CD4-positive, alpha-beta T cell (primary cell): ENCODE measurements at places on chromosomes 7 and 10.

DNA sequence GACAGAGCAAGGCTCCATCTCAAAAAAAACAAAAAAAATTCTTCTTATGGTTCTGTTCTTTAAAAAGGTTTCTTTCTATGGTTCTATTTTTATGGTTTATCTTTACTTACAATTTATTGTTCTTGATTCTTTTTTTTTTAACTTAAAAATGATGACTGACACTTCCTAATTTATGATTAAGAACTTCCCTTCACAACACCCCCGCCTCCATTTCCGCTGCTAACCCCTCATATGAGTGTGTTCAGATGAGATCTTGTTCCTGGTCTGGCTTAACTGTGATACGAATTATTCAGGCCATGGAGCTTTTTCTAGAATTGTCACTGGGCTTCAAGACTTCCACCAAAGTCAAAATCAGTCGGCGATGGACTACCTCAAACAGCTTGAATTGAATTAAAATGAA, 33.9 kb downstream of the PTER start:
- no peak for DNase-seq

DNA sequence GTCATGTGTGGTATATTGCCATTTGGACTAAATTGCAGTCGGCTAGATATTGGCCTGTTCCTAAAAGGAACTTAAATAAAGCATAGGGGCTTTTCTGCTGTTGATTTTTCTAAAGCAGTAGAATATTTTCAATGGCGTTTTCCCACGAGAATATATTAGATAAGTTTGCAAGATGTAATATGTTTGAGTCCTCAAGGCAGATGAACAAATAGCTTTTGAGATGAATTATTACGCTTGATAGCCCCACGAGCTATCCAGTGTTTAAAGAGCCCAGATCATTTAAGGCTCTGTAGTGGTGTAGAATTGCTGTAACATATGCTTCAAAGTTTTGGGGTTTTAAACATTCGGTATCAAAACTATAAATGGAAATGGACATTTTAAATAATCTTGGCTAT, 2.9 kb downstream of the CELF2 start:
- DNase-seq: no peak

- DNase-seq: no peak
These were observed 28.5 kb downstream of the HYCC1 start for GRCh38 chr7:22985436-22985835.

DNA sequence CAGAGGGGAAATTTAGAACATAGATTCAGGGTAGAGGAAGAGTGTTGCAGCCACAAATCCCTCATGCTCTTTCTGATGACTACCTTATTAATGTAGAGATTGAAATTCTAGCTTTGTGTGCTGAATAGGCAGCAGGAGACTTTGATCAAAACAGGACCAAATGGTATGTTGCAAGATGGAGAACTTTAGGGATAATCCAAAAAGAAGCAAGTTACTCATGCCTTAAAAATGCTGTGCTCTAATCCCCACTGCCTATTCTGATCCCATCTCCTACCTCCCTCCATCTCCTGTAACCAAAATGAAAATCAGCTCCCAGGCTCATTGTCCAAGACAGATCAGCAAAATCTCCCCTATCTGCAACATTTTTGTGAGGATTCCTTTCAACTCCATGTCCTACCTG, 31.3 kb downstream of the CH25H start:
- DNase-seq: no peak

DNA sequence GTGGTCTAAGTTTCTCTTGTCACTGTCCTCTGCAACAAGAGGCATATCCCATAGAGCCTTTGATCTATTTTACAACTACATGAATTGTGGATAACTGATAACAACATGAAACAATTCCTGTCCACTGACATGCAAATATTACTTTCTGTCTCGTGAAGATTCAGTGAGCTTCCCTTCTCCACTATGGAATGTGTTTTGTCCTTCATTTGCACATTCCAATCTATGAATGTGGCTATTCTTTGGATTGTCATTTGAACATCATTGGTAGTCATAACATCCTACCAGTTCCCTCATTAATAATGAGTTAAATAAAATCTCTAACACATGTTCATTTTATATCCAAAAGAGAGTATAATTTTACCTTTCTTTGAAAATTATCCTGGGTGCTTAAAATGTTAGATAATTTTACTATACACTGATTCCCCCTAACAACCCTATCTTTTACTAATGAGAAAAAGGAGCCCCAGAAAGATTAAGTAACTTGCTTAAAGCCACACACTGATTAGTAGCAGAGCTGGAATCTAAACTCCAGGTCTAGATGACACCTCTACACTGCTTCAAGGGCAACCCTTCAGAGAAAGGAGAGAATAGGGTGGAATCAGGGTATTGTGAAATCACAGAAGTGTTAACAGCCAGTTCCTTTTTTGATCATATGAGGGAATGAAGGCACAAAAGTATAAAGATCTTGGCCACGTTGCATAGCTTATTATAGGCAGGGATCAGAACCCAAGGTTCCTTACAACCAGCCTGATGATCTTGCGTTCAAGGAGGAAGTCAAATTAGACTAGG, 39.1 kb downstream of the PDE1C start:
- no peak for DNase-seq

GRCh38 chr7:155423337-155424285, 34.3 kb upstream of the EN2 start:
- DNase-seq: no peak

- DNase-seq: no peak
These were observed 201.8 kb downstream of the DYNC1I1 start for GRCh38 chr7:95974108-95974507.

- no peak for DNase-seq
These were observed 4.0 kb upstream of the LEP start for GRCh38 chr7:128236924-128237586.

DNA sequence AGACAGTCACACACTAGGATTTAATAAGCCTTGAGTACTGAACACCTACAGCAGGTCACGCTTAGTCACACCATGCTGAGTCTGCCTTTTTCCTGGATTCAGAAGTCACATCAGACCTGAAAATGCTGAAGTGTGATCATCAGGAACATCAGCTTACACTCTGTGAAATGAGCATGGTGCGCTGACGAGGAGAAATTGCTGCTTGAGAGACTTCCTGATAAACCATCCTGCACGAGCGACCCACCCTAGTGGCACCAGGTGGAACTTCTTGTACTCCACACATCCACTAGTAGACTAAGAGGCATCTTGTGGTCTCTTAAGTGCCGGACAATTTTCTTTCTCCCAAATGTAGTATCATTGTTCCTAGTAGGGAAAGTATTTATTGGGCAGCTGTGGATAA, 51.8 kb upstream of the MRLN start:
- peak; percentile 4 for DNase-seq

DNA sequence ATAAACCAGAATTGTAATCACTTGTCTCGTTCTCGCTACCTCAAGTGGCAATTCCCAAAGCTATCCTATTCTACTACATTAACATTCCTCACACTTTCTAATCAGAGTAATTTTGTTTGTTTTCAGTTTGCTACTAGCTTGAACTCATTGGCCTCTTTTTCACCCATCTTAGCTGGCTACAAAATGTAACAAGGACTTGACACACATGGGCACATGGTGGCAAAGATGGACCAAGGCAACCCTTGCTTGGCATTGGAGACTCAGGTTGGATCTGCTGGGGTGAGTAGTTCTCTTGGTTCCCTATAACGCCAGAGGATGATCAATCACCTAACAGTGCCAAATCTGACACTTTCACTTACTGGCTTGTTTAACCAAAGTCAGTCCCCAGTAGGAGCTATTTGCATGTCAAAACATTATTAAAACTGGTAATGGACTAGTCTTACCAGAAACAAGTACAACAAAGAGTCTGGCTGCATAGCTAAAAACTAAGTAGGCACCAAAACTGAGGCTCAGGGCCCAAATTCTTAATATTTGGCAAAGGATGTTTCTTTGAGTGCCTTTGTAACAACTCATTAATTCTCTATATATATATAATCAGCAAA, 1.9 kb downstream of the USP6NL start:
- DNase-seq: no peak

DNA sequence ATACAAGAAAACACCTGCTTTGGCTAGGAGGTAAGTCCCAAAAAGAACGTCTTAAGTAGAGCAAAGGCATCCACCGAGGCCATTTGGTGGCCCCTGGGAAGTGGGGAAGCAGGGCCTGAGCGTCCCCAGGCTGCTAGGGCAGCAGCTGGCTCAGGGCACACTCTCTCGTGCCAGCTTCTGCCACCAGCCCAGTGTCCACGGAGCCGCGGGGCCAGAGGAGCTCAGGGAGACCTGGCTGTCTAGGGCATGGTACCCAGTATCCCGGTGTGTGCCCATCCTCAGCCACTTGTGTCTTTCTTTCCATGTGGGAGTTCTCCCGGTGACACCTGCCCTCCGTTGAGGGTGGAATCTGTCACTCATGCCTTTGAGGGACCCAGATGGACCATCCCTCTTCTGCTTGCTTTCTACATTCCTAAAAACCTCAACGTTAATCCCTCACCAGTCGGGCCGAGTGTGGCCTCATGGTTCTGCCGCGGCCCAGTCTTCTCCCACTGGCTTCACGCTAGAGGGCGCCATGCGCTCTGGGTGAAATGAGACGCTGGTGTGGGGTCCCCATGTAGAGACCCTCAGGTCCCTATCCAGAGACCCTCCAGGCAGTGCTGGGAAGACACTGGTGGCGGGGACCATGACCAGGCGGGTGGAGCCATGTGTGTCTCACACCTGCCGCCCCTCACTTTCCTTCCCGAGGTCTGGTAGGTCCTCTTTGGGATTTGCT, 9.5 kb upstream of the AP5Z1 start:
- DNase-seq: no peak

- no peak for DNase-seq
These were observed 257.6 kb downstream of the GATA3 start for GRCh38 chr10:8312079-8312478.

GRCh38 chr7:120941856-120942255, 8.7 kb upstream of the ING3 start:
- no peak for DNase-seq

- DNase-seq: no peak
These were observed 163.9 kb upstream of the AUTS2 start for GRCh38 chr7:69434398-69434815.

DNA sequence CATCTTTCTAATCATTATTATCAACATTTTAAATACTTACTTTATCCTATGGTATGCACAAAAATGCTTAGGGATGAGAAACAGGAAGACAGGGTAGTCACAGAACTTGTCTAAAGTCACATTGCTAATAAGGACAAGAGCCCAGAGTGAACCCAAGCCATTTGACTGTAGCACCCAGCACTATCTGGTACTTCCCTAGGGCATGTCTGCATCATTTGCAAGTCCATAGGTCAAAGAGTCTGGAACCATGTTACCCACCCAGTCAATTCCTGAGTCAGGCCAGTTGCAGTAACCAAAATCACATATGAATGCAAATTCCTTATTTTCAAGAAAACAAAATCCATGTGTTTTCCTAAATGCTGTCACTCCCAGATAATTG, 19.1 kb downstream of the ASAH2 start:
- DNase-seq: no peak

DNA sequence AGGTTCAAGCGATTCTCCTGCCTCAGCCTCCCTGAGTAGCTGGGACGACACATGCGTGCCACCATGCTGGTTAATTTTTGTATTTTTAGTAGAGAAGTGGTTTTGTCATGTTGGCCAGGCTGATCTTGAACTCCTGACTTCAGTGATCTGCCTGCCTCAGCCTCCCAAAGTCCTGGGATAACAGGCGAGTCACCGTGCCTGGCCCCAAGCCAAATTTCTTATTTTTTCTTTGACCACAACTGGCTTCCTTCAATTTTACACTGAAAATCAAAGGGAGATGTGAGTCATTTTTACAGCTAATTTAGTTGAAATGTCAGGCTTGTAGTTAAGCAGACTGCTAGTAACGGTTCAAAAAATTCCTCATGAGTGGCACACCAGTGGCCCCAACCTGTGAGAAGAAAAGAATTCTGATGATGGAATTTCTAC, 7.8 kb downstream of the RNF216 start:
- peak; percentile 11 for DNase-seq

DNA sequence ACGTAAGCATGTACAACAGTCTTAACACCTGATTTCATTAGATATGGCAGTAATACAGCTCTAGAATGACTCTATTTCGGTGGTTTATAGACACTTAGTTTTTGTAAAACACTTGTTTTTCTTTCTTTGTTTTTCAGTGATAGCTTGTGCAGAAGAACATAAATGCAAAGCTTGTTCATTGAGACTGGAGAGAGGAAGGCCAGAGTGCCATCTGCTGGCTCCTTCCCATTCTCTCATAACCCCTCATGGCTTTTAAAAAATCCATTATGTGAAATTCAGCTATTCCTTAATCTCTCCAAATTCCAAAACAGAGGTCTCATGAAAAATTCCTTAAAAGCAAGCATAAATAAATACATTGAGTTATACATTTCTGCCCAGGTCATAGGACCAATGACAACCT, 76.3 kb downstream of the CACNB2 start:
- DNase-seq: no peak

- no peak for DNase-seq
These were observed 36.4 kb downstream of the GDI2 start for GRCh38 chr10:5776881-5777197.

- DNase-seq: no peak
These were observed 40.9 kb downstream of the NSUN6 start for GRCh38 chr10:18610517-18610916.

DNA sequence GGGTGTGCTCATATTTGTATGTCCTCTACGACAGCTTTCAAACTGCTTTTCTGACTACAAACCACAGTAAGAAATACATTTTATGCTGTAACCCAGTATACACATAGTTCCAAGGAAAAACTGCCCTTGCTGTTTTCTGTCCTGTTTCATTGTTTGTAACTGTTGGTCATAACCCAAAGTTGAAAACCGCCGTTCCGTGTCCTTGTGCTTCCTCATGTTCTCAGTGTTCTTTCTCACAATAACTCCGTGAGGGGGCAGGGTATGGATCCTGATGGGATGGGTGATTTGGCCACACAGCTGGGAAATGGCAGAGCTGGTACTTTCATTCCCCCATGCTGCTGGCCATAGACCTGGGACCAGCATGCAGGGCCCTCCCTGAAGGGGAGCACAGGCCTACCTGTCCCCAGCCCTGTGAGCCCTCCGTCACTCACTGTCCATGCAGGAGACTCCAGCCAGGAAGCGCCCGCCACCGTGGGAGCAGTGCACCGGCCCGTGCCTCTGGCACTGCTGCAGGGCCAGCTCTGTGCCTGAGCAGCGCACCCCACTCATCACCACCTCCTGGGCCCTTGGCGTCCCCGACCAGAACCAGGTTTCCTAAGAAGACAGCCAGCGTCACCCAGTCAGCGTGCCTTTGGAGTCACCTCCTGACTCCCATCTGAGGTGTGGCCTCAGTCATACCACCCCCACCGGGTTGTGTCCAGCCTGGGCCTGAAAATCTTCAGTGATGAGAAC, 12.7 kb downstream of the LOXL4 start:
- no peak for DNase-seq

- no peak for DNase-seq
These were observed 53.0 kb upstream of the GTF2I start for GRCh38 chr7:74604326-74605020.

DNA sequence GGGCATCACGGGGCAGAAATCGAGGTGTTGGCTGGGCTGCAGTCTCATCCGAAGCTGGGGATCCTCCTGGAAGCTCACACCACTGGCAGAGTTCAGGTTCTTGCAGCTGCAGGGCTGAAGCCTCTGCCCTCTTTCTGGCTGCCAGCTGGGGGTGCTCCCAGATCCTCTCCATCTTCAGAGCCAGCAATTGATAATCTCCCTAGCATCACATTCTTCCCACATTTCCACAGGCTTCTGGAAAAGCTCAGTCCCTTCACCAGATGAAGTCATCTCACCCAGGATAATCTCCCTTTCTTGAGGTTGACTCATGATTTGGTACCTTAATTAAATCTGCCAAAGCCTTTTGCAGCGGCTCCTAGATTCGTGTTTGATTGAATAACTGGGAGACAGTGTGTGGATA, 55.2 kb downstream of the NRP1 start:
- no peak for DNase-seq
